ENCODE measurements at places on chromosomes 7 and 10.
A peak's percentile ranks its signal among the peaks of the same experiment; 100 is the strongest.

GRCh38 chr10:95788830-95789229 lies 32.9 kb downstream of the ENTPD1 start:
- no peak for ATAC-seq

GRCh38 chr7:88111140-88111743 lies 108.6 kb downstream of the SRI start:
- ATAC-seq = no peak

DNA sequence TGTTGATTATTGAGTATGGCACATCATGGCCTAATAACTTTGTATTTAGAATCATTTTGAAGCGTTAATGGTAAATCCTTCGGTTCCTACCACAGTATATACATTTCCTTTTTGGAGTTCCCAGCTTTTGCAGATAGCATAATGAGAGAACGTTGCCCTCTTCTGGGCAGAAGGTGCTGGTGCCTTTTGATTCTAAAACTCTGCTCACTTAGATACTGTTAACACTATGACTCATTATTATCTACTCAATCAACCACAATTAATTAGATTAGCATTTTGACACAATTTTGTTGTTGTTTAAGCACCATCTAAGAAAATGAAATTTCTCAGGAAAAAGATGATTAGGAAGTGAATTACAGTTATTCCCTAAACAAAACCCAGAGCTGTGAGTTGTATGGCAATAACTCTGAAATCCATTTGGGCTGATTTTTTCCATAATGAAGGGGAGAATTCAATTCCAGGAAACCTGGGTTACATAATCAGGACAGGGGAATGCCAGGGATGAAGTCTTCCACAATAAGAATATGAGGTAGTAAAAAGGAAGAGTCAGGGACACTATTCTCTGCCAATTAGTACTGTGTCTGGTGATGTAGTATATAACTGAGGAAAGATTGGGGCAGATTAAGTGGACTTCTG lies 11.5 kb upstream of the DLD start:
- ATAC-seq = peak; percentile 88

DNA sequence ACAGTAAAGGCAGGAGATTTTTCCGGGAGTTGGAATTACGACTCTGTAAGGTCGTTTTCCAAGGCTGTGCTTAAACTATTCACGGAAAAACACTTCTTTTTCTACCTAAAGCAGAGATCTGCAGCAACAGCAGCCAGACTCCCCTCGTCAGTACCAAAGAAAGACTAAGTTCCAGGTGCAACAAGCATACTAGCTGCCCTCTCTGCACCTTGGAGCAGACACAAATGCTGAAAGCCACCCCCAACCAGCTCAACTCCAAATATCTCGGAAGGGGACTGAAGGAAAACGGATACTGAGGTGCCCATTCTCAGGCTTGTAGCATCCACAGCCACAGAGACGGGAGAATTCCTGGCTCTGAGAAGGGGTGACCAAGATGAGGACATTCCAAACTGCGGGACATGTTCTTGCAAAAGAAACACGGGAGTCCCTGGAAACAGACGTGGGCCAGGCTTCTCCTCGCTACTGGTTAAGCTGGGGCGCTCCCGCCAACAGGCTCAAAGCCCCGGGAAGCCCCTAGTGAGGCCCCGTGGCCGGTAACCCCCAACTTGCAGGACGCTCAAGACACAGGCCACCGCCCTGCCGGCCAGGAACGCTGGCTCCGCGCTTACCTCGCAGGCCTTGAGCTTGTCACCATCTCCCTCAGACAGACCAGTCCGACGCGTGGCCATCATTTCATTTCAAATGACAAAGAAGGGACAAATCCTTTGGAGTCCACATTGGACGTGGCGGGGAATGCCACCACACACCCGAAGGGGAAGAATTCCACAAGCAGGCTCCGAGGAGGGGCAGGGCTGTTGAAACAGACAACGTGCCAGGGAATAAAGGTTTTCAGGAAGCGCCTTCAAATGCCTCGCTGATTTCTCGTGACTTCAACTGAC lies 2.2 kb downstream of the ARHGAP21 start:
- no peak for ATAC-seq

- ATAC-seq = no peak
Measured at GRCh38 chr7:16293669-16294425, 127.5 kb downstream of the CRPPA start.

- ATAC-seq = no peak
Measured at GRCh38 chr7:50721661-50722259, 60.9 kb downstream of the GRB10 start.

GRCh38 chr10:49257154-49257553 lies 41.8 kb upstream of the C10orf71 start:
- no peak for ATAC-seq

DNA sequence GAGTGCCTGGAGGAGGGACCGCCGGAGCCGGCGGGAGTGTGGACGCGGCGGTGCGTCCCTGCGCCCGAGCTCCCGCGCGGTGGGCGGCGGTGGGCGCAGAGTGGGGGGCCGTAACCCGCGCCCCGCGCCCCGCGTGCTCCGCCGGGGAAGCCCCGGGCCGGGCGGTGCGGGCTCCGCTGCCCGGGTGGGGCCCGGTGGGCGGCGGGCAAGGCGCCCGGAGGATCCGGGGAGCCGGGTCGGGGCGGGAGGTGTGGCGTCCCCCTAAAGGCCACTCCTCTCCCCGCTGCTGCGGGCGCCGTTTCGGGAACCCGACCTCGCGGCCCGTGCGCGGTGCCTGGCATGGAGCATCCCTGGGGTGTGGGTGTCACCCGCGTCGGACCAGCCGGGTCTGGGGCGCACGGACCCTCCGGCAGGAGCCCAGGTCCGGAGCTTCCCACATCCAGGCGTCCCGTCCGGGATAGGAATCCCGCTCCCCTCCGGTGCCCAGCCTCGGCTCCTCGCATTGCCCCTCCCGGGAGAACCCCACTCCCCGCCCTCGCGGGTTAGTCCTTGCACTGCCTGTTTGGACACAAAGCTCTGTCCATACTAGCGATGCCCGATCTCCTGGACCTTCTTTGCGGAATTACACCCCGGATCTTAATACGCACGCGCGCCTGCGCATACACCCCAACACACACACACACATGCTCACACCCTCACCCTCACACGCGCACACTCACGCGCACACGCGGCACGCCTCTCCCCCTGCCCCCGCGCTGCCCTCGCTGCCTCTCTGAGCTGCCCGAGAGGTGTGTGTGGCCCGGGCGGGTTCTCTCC lies 723 bp downstream of the MTURN start:
- ATAC-seq = peak; percentile 80

DNA sequence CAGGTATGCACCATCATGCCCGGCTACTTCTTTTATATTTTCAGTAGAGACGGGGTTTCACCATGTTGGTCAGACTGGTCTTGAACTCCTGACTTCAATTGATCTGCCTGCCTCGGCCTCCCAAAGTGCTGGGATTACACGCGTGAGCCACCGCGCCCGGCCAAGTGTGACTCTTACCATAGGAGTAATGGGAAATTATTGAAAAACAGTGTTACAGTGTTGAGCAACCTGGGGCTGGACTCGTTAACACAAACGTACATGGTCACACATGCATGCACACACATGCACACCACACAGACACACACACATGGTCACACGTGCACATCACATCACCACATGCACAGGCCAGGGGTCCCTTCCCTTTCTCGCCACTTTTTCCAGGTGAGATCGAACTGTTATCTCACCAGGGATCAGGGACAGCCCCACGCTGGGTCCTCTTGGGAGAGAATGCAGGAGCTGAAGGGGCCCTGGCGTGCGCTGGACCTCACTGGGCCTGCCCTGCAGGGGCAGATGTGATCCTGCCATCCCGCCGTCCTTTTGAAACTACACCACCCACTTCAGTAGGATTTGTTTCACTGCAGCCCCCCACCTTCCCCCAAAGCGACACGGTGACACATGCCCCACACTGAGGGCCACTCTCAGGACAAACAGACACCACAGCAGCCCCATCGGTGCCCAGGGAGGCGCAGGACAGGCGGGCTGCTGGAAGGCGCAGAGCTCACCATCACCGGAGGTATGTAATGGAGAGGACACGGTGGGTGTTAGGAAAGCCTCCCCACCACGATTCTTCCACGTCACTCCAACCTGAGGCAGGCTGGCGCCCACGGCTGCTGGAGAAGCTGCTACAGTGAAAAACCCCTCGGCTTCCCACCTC lies 10.2 kb downstream of the RADIL start:
- no peak for ATAC-seq

DNA sequence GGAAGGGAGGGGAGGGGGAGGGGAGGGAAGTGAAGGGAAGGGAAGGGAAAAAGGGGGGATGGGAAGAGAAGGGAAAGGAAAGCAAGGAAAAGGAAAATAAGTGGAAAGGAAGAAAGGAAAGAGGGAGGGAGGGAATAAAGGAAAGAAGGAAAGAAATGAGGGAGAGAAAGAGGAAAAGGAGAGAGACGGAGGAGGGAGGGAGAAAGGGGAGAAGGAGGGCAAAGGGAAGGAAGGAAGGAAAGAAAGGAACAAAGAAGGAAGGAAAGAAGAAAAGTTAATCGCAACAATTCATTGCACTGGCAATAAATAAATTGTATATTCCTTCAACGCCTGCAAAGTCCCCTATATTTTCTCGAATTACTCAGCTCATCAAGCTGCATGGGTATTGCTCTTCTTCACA lies 2.6 kb upstream of the VWC2 start:
- no peak for ATAC-seq

GRCh38 chr10:30553626-30554439 lies 75.7 kb downstream of the LYZL2 start:
- peak; percentile 94 for ATAC-seq

DNA sequence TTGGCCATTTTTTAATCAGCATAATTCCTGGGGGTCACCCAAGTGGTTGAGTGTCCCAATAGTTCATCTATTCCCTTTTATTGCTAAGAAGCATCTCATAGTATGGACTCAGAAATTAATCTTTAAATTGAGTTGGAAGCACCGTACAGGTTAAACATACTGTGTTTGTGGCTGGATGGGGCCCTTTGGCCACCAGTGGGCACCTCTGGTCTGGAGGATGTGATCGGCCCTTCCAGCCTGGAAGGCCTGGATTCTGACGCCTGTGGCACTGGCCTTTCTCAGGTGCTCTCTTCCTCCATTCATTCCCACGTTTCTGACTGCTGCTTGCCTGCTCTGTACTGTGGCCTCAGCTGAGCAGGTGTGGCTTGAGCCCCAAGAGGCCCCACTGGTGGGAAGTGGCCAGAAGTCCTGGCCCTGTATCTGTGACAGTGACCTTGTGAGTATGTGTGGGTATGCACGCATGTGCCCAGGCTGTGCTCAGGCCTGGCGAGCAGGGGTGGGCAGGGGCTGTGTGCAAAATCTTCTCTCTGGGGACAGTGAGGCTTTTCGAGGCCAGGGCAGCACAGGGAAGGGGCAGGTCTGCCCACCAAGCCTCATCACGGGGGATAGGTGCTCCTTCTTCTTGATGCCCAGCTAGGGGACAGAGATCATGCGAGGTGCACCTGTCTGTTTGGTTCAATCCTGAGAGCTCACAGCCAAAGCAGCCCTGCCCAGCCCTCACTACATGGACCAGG lies 30.1 kb downstream of the LDB3 start:
- no peak for ATAC-seq

DNA sequence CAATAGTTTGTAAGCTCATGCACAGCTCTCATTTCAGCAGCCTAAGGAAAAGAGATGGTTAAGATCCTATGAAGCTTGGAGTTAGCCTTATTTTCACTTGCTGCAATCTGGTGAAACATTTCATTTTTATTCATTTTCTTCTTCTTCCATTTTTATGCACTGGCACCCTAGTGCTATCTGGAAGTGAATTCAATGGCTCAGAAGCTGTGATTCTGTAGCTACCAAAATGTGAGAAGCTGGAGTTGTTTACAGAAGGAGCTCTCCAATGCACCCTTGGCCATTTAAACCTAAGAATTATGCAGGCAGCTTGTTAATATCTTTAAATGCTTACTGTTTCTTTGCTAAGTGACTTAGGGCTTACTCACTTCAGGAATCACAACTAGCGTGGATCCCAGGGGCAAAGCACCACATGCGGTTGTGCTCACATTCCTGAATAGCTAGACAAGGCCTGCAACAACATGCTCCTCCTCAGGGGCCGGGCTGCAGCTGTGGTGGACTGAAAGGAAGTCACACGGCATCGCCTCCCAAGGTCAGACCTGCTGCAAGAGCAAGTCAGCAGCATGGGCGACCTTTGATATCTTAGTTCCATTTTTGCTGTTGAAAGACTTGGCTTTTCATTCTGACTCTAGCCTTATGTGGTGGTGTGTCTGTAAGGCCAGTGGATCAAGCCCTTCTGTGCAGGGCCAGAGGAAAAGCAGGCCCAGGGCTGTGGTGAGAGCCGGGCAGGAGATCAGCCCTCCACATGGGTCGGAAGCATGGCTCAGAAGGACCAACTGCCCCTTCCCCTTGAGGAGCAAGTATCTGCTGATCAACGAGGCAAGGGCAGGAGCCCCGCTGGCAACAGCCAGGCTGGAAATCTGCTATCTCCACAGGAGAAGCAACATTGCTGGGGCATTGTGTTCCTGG lies 91.9 kb upstream of the MBL2 start:
- ATAC-seq = peak; percentile 93

DNA sequence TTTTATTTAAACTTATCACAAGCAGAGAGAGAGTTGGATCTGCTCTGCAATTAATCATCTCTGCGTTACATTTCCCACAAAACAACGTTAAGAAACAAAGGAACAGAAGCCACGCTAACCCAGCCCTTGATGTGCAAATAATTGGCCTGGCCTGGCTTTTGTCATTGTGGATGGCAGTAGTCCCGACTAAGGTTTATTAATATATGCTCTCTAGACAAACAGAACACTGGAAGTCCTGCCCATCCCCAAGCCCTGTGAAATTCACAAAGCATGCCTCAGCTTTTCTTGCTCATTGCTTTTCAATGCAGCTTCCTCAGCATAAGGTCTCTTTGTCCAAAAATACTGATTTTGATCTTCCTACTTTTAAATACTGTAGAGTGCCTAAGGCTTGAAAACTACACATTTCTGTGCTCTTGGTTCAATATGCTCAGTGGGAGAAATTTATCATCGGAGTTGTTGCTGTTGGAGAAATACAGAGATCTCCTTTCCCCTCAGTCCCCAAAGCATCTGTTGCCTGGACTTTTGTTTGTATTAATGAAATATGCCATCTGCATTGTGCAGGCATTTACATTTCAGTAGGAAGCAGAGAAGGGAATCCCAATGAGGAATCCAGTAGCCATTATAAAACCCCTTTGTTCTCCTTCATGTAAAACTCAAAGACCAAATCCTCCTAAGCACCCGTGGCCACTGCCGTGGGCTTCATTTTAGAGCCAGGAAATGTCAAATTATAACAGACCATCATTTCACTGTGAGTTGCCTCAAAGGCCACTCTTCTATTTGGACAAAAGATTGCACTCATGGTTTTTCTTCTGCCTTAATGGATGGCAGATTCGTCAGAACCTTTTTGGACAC lies 61.1 kb downstream of the SORCS1 start:
- ATAC-seq = no peak

- ATAC-seq = no peak
Measured at GRCh38 chr7:139255290-139255689, 24.3 kb downstream of the UBN2 start.

DNA sequence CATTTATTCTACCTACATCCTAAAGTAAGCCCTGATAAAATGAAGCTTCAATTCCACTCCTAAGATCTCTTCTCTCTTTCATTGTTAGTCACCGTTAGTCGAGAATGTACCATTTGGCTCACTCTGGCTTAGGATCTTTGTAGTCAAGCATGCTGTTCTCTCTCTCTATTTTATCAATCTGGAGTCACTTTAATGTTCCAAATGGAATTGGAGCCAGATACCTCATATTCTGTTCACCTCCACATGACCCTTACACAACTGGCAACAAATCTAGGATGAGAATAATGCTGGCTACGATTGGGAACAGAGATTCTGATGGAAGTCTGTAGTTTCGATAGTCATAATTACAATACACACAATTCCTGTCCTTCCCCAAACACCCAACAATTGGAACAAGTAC lies 213.7 kb downstream of the TWIST1 start:
- ATAC-seq = no peak

- ATAC-seq = no peak
Measured at GRCh38 chr10:109379186-109379585, 544.1 kb downstream of the XPNPEP1 start.
